NCI-H748 treated with DMSO at 0.1 percent for 48 hours (cell line): ENCODE measurements at places on chromosomes 6 and 20.

DNA sequence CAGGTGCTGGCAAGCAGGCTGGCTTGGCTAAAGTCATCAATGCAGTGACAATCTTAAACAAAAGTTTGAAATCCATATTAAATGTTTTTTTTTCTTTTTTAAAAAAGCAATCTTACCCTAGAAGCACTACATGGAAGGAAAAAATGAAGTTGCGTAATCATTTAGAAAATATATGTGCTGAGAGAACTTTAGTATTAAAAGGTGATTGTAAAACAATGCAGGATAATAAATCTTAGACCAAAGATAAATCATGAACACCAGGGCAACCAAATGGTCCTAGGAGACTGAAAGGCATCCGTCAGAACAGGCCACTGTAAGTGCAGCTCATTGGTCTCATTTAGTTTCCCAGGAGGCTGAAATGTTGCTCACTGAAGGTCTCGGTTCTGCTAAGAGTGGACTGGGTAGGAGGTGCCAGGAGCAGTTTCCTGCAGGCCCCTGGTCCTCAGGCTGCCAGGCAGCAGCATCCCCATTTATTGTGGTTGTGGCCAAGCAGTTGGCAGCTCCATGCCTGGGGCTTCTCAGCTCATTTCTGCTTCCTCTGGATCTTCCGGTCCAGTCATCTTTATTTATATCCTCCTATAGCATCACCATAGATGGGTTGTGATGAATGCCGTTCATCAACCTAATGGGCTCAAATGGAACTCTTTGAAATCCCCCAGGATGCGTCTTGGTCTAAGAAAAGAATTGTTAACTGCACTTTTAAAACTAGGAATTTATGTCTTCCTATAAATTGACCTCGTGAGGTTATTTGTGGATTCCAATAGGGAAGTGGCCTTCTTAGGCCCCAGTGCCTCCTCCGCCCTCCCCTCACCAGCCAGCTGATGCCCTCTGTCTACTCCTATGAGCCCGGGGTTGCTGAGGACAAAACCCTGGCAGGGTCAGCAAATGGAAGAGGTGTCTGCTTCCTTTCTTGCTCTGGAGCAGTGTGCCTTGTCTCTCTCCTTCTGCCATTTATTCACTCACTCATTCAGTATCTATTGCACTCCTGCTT, 269.0 kb downstream of the UST start:
- DNase-seq: no peak

- DNase-seq: peak; percentile 36
Observed at GRCh38 chr20:3041854-3042409, 1.5 kb upstream of the GNRH2 start.

DNA sequence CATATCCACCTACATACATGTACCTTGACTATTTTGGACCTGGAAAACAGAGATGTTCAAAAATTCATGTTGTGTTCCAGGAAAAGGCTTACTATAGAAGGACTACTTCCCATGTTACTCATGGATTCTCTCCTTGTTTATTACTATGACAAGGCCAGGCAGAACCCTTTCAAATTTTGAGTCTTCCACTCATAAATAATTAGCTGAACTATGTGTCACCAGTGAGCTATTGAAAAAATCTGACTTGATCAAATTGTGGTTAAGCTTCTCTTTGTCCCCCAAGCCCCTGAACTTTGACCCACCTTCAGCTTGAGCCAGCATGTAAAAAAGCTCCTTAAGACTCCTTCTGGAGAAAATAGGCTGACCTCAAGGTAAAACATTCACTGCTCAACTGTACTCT, 1142.8 kb upstream of the EYS start:
- DNase-seq: no peak

- DNase-seq: no peak
Observed at GRCh38 chr6:158057213-158057987, 75.7 kb downstream of the SYNJ2 start.

DNA sequence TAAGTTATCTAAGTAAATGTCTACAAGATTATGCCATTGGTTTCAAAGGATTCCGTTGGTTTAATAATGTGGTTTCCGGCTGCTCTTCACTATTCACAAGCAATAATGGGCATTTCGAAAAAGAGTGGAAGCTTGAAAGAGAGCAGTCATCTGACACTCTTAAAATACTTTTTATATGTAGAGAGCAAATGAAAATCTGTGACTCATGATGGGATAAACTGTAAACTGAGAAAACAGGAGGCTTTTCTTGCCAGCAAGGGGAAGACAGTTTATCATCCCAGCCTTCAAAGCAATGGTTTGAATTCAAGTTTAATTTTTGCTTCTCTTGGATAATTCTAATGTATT, 145.7 kb downstream of the KHDC1L start:
- no peak for DNase-seq

- no peak for DNase-seq
Observed at GRCh38 chr6:80003826-80004172, 650 bp upstream of the TTK start.

DNA sequence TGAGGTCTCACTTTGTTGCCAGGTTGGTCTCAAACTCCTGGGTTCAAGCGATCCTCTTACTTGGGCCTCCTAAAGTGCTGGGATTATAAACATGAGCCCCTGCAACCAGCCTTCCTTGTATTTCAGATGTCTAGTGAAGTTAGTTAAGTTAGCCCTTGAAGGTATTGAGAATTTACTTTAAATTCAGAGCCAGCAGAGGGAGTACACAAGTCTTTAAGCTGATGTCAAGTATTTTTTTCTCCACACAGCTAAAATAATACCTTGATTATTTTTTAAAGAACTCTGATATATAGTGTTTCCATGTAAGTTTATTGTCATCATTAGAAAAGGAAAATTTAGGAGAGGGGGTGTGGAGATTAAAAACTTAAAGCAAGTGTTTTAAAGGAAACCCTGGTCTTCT, 9.8 kb downstream of the FOXO3 start:
- no peak for DNase-seq

GRCh38 chr20:855466-856360, 22.2 kb downstream of the FAM110A start:
- no peak for DNase-seq

DNA sequence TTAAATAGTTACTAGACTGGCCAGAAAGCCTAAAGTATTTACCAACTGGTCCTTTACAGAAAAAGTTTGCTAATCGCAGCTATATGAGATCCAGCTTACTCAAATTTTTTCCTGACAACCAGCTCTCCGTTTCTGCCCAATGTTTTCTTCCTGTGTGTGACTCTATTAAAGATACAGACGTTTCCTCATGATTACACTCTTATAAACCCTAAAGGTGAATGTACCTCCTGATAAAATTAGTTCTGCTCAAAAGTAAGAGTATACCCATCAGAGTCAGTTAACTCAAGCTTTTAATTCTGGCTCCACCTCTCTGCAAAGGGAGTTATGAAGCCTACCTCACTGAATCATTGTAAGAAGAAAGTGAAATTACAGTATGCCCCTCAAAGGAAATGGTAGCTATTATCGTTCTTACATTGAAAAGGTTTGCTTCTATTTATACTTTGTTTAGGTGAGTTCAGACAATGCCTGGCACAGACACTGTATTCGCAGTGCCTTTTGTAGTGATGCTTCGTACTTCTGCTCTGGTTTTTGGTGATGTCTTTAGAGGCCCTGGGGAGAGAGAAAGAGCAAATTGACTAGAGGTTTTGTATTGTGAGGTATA, 10.2 kb upstream of the MROH8 start:
- no peak for DNase-seq
